ENCODE measurements at places on chromosomes 1 and 21. TPM values are rescaled to one million over a fixed set of nuclear protein-coding genes. Genes with fewer than 3 reads are reported as not detected.

MX2 gene
- total RNA-seq: not detected

TOR3A gene
- total RNA-seq: 15.4 TPM

RHEX gene
- total RNA-seq: not detected

LCE3E gene
- total RNA-seq: not detected

GBP5 gene
- not detected for total RNA-seq

MCOLN2 gene
- 2.4 TPM for total RNA-seq

FOXO6 gene
- total RNA-seq: 11.9 TPM

BSDC1 gene
- total RNA-seq: 54.5 TPM

GPR89A gene
- total RNA-seq: 29.3 TPM

DNA sequence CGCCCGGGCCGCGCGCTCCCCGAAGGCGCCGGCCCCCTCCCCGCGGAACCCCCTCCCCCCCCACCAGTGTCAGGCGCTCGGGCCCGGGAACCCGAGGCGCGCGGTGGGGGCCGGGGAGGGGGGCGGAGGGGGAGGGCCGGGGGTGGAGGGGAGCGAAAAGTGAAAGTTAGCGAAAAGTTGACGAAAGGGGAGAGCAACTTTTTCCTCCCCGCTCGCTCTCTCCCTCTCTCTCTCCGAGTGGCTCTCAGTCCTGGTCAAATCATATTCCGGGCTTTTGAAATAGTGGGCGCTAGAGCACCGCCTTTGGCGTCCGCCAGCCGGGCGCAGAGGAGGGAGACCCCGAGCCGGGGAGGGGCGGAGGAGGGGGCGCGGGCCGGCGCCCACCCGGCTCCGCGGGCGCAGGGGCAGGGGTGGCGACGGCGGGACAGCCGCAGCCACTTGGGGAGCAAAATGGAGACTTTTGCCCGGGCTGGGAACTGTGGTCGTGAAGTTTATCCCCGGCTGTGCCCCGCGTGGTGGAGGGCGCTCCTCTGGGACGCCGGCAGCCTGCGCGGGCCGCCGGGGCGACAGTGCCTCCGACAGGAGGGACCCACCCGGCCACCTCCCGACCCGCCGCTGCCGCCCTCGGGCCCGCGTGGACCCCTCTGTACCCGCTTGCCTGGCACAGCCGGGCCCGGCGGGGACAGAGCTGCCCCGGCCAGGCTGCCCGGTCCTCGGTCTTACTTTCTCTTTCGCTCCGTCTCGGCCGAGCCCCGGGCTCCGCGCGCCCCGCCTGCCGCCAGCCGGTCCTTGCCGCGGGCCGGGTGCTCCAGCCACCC, 697 bp downstream of the PRDM16 start:
- DNase-seq: peak; percentile 51
- no peaks in the 10 kb centered on the region for H3K27me3 ChIP-seq
- no peaks in the 10 kb centered on the region for H3K36me3 ChIP-seq
- H3K4me1 ChIP-seq: no peaks in the 10 kb centered on the region
- peak overlapping the region; percentile 54 for H3K4me3 ChIP-seq
- H3K27ac ChIP-seq: no peak overlapping the region

DNA sequence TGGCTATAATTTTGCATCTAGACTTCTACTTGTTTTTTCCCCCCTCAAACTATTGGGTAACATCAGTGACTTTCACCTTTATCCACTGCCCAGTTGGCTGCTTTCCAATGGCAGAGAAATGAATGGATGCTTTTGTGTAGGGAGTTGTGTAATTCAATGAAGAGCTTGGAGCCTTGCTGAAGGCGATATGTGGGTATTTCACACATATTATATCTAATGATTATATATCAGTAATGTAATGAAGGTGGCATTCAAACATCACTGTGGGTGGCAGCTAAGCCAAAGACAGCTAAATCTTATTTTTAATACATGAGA, 81.2 kb downstream of the TGFB2 start:
- H3K27ac ChIP-seq: peak overlapping the region; percentile 47
- DNase-seq: peak; percentile 84
- no peaks in the 10 kb centered on the region for H3K36me3 ChIP-seq
- H3K4me1 ChIP-seq: peaks cover 35% of the 10 kb centered on the region
- no peak overlapping the region for H3K4me3 ChIP-seq
- no peaks in the 10 kb centered on the region for H3K27me3 ChIP-seq

- no peak for DNase-seq
- peaks cover 8% of the 10 kb centered on the region for H3K4me1 ChIP-seq
- H3K4me3 ChIP-seq: no peak overlapping the region
- H3K27ac ChIP-seq: no peak overlapping the region
- H3K27me3 ChIP-seq: no peaks in the 10 kb centered on the region
Measured at GRCh38 chr1:950268-950667, 8.8 kb downstream of the NOC2L start.

DNA sequence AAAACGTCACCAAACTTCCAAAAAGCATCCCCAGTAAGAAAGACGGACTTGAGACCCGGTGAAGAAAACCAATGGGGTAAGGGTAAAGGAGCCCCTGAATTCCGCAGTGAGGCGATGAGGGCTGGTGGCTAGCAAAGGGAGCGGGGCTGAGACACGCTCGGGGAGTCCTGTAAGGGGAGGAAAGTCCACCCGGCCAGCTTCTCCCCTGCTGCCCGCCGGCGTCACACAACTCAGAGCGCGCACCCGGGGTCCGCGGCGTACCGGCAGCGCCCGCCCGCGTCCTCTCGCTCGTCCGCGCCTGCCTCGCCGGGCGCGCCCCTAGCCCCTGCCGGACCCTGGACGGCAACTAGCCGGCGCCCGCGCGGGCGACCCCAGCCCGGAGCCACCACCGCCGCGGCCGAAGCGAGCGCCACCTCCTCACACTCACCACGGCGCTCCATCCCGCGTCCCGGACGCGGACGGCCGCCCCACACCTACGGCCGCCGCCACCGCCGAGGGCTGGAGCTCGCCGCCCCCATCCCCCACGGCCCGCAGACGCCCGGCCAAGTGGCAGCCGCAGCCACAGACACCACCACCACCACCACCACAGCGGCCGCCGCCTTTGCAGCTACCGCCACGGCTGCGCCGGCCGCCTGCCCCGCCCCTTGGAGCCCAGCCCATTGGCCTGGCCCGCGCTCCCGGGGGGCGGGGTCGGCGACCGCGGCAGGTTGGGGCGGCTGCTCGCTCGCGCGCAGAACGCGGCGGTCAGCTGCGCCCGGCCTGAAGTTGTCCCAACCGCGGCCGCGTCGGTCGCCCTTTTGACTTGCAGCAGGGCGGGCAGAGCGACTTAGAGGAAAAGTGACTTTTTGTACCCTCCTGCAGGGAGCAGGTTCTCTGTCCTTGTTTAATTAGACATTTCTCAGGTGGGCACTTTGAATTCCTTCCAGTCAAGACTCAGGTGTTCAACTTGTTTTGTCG, 10.0 kb upstream of the ARHGAP29 start:
- peak; percentile 68 for DNase-seq
- H3K36me3 ChIP-seq: no peaks in the 10 kb centered on the region
- H3K27me3 ChIP-seq: peaks cover 6% of the 10 kb centered on the region
- H3K4me3 ChIP-seq: peak overlapping the region; percentile 71
- H3K27ac ChIP-seq: no peak overlapping the region

- peak; percentile 68 for DNase-seq
- peaks cover 2% of the 10 kb centered on the region for H3K36me3 ChIP-seq
- 0 out of 2 replicates have a peak, but pooled peaks cover 2% of the 10 kb centered on the region for H3K27me3 ChIP-seq
- no peak within 1 kb of the TSS for H3K27ac ChIP-seq
Measured at GRCh38 chr1:37793773-37794371, at the start of gene MANEAL. TSS of gene MANEAL (plus strand) at chr1:37793847. CDS start at chr1:37794183, 336 bp downstream.

- H3K27ac ChIP-seq: no peak overlapping the region
- no peaks in the 10 kb centered on the region for H3K36me3 ChIP-seq
- no peak overlapping the region for H3K4me3 ChIP-seq
- H3K27me3 ChIP-seq: no peaks in the 10 kb centered on the region
- DNase-seq: no peak
- H3K4me1 ChIP-seq: peaks cover 16% of the 10 kb centered on the region
Measured at GRCh38 chr1:80915491-80915890, 885.2 kb upstream of the ADGRL2 start.

DNA sequence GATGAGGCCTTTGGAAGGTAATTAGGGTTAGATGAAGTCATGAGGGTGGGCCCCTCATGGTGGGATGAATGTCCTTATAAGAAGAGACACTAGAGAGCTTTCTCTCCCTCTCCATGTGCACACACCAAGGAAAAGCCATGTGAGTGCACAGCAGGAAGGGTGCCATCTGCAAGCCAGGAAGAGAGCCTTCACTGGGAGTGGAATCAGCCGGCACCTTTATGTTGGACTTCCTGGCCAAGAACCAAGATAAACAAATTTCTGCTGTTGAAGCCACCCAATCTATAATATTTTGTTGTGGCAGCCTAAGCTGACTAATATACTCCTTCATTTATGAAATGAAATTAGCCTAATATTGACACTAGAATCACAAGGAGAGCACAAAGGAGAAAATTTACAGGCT, 38.2 kb upstream of the PKP1 start:
- H3K4me1 ChIP-seq: no peaks in the 10 kb centered on the region
- no peak overlapping the region for H3K4me3 ChIP-seq
- DNase-seq: no peak
- H3K27ac ChIP-seq: no peak overlapping the region

GRCh38 chr1:30505853-30506252, 217.5 kb downstream of the MATN1 start:
- no peak overlapping the region for H3K27ac ChIP-seq
- H3K36me3 ChIP-seq: no peaks in the 10 kb centered on the region
- H3K27me3 ChIP-seq: peaks cover 4% of the 10 kb centered on the region

GRCh38 chr1:18803851-18804250, 55.6 kb downstream of the TAS1R2 start:
- peaks cover 60% of the 10 kb centered on the region for H3K4me1 ChIP-seq
- H3K4me3 ChIP-seq: no peak overlapping the region
- peak overlapping the region; percentile 75 for H3K27ac ChIP-seq
- H3K27me3 ChIP-seq: no peaks in the 10 kb centered on the region
- H3K36me3 ChIP-seq: no peaks in the 10 kb centered on the region

GRCh38 chr1:36349241-36349671, 25.8 kb upstream of the EVA1B start:
- DNase-seq: no peak
- no peaks in the 10 kb centered on the region for H3K27me3 ChIP-seq
- no peak overlapping the region for H3K4me3 ChIP-seq
- H3K36me3 ChIP-seq: 0 out of 2 replicates have a peak, but pooled peaks cover 2% of the 10 kb centered on the region

DNA sequence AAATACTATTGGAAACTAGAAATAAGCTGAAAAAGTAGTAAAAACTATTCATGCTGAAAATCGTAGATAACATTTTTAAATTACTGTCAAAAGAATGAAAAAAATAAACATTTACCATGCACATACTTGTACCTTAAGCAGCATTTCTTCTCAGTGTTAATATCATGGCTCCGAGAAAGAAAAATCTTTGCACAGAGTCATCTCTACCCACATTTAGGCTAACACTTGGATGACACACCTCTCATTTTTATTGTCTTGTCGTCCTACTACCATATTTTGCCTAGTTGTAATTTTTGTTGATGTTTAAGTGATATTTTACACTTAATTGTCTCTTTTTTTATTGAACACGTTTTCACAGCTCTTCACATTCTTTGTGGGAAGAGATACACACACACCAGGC, 1.7 kb upstream of the TNFSF4 start:
- no peaks in the 10 kb centered on the region for H3K36me3 ChIP-seq
- no peak for DNase-seq
- no peak overlapping the region for H3K27ac ChIP-seq
- H3K27me3 ChIP-seq: no peaks in the 10 kb centered on the region

- H3K36me3 ChIP-seq: no peaks in the 10 kb centered on the region
- no peaks in the 10 kb centered on the region for H3K4me1 ChIP-seq
- no peak for DNase-seq
- H3K27ac ChIP-seq: no peak overlapping the region
- H3K27me3 ChIP-seq: peaks cover 28% of the 10 kb centered on the region
Measured at GRCh38 chr1:57422271-57423134, 1.4 kb downstream of the DAB1 start.

- no peaks in the 10 kb centered on the region for H3K36me3 ChIP-seq
- H3K27ac ChIP-seq: no peak overlapping the region
- H3K4me3 ChIP-seq: no peak overlapping the region
- no peaks in the 10 kb centered on the region for H3K4me1 ChIP-seq
Measured at GRCh38 chr21:19501115-19501514, 1097.5 kb upstream of the TMPRSS15 start.

DNA sequence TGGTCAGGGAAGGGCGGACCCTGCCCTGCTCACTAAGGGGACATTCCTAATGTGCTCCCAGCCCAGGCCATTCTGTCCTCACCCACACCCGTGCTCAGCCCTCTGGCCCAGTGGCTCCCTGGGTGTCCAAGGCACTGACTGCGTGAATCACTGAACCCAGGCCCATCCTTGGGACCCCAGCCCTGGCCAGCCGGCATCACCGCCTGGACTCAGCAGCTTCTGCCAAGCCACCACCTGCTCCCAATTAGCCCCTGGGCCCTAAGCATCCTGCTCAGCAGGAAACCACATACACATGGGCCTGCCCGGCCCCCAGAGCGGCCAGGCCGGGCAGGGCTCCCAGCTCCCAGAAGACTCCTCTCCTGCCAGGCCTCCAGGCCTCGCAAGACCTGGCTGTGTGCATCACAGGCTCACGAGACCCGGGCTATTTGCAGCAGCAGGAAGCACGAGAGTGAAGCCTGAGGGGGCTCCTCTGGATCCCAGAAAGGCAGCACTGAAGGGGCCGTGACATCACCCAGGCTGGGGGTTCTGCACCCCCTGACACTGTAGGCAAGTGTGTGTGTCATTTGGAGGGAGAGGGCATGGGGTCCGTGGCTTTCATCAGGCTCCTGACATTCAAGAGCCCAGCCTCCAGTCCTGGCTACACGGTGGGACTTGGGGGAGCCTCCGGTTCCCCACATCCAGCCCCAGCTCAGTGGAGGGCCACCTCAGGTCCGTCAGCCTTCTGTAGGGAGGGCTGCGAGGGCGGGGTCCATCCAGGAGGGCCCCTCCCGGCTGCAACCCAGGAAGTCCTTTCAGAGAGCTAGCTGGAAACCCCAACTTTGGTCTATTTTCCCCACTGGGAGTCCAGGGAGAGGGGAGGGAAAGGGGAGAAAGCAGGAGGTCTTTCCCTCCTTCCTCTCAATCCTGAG, 1.6 kb downstream of the MFAP2 start:
- peak; percentile 90 for DNase-seq
- no peaks in the 10 kb centered on the region for H3K36me3 ChIP-seq

DNA sequence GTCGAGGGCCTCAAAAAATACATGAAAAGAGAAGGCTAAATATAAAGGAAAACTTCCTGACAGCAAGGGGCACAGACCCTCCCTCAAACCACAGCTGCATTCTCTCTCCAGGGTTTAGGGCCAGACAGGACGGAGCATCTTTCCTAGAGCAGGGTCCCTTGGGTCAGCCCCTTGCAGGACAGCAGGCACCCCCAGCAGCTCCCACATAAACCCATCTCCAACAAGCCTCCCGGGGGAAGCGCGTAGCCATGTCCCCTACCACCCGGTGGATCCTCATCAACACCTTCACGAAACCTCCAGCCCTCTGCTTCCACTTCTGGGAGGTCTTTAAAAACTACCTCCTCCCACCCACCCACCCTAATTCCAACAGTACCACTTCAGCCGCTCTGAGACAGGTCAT, 59.5 kb downstream of the CD46 start:
- no peak for DNase-seq
- no peaks in the 10 kb centered on the region for H3K36me3 ChIP-seq
- no peaks in the 10 kb centered on the region for H3K27me3 ChIP-seq
- no peak overlapping the region for H3K27ac ChIP-seq

GRCh38 chr1:150609732-150610131, 19.7 kb downstream of the ENSA start:
- H3K4me1 ChIP-seq: peaks cover 9% of the 10 kb centered on the region
- H3K4me3 ChIP-seq: no peak overlapping the region
- H3K36me3 ChIP-seq: no peaks in the 10 kb centered on the region
